ENCODE measurements at places on chromosomes 2 and 18.
A peak's percentile ranks its signal among the peaks of the same experiment; 100 is the strongest.

DNA sequence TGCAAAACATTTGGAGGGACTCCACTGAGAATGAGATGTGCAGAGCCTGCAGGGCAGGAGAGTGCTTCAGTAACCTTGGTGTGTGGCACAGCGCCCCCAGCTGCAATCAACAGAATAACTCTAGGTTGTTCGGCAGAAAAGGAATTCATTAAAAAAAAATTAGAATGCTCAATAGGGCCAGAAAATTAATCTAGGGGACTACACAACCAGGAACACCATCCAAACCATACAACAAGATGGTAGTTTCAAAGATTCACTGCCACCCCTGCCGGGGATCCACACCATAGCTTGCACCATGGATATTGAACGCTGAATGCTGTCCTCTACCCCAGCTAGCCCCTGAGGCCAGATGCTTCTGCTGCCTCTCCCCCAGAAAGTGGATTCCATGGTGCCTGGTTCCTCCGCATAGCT is 50.1 kb downstream of the THUMPD2 start:
- DNase-seq, result peak; percentile 67

- DNase-seq, result no peak
Observed at GRCh38 chr2:178273787-178274360, 79.6 kb downstream of the OSBPL6 start.

- DNase-seq, result no peak
Observed at GRCh38 chr2:239489481-239489880, 88.7 kb upstream of the HDAC4 start.

- DNase-seq, result no peak
Observed at GRCh38 chr2:239113171-239113570, 265.3 kb downstream of the TWIST2 start.

GRCh38 chr2:99888617-99889016 is 253.8 kb downstream of the AFF3 start:
- DNase-seq, result no peak

Measured in RKO (cell line).